ENCODE measurements at places on chromosomes 5 and 9. TPM values are rescaled to one million over a fixed set of nuclear protein-coding genes. Genes with fewer than 3 reads are reported as not detected.

GRCh38 chr9:77475641-77476473 lies 172.3 kb downstream of the GNA14 start:
- no peak for DNase-seq

GRCh38 chr9:91187965-91188344 lies 173.8 kb downstream of the AUH start:
- no peak for DNase-seq

The CRHBP gene
- not detected for total RNA-seq

DNA sequence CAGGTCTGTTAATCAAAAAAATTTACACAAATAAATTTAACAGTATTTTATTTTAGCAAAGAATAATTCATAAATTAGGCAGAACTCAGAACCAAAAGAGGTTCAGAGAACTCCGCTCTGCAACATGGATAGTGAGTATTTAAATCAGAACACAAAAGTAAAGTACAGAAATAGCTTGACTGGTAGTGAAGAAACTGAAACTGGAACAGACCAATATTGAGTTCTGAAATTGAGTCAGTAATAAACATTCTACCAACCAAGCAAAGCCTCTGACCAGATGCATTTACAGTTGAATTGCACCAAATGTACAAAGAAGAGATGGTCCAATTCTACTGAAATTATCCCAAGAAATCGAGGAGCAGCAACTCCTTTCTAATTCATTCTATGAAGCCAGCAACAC lies 1542.8 kb downstream of the EFNA5 start:
- DNase-seq = no peak

- no peak for DNase-seq
Observed at GRCh38 chr9:112863214-112863613, 27.5 kb downstream of the SLC46A2 start.

DNA sequence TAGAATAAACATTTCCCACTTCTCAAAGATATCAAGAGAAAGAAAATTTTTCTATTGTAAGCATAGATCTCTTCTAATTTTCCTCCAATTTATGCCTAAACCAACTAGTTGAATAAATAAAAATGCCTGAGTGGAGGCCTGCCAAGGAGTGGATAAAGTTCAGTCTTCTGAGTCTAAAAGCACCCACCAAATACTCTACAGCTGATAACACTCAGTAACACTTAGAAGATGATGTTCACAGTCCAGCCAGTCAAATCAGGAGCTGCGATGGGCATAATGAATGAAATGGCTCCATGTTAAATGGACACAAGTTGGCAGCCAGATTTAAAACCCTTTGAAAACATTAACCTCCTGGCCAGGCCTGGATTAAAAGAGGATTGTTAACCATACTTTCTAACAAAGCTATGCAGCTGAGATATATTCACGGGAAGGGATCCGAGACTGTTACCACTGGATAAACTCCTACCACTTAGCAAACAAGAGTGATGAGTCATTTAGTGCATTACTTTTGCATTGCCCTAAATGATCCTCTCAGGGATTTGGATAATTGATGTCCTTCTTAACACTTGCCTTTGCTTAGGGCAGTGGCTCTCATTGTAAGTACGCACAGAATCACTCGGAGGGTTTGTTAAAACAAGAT lies 63.7 kb upstream of the CCDC112 start:
- DNase-seq = no peak

- no peak for DNase-seq
Observed at GRCh38 chr5:125421006-125421405, 674.6 kb upstream of the ZNF608 start.

- DNase-seq = no peak
Observed at GRCh38 chr9:69590266-69590665, 81.9 kb downstream of the APBA1 start.

The SPINK5 gene
- total RNA-seq = 6.0 TPM

DNA sequence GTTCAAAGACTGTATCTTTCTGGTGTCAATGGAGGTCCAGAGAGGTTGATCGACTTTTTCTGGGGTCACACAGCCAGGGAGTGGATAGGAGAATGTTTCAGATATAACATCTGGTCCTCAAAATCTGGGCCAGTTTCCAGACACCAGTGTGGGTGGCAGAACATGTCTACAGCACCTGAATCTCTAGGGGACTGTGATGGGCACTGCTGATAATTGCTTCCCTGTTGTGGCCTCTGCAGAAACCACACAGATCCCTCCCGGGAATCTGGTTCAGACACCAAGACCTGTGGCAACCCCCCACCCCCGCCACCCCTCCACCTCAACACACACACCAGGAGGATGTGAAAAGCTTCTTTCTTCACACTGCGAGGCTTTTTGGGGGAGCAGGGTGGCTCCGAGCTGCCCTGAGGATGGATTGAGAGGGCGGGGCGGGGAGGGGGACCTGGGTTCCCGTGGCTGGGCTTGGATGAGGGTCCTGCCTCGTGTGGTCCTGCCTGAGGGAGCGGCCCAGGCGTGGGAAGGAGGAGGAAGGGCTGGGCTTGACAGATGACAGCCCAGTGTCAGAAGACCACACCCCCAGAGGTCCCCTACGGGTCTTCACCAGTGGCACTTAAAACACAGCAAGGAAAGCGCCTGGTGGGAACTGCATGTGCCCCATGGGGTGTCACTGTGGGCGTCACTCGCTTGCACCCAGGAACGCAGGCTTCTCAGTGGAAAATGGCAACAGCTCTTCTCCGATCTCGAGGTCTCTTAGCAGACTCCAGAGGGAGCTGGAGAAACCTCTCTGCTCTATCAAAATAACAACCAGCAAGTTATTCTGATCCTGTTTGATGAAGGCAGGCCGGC lies 55.2 kb downstream of the TRIP13 start:
- no peak for DNase-seq

DNA sequence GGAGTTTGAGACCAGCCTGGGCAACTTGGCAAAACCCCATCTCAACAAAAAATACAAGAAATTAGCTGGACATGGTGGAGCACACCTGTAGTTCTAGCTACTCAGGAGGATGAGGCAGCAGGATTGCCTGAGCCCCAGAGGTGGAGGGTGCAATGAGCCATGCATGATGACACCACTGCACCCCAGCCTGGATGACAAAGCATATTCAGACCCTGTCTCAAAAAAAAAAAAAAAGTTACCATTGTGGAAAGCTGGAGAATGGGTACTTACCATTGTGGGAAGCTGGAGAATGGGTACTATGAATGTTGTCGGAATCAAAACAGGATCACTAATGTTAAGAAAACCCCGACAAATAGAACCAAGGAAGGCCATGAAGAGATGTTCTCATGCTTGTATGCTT lies 25.7 kb downstream of the HINT1 start:
- no peak for DNase-seq

- DNase-seq = peak; percentile 50
Observed at GRCh38 chr5:159972538-159973362, 36.2 kb upstream of the TTC1 start.

GRCh38 chr9:83649080-83649479 lies 26.1 kb downstream of the IDNK start:
- peak; percentile 82 for DNase-seq

GRCh38 chr5:176560364-176560763 lies 11.2 kb downstream of the CDHR2 start:
- no peak for DNase-seq

DNA sequence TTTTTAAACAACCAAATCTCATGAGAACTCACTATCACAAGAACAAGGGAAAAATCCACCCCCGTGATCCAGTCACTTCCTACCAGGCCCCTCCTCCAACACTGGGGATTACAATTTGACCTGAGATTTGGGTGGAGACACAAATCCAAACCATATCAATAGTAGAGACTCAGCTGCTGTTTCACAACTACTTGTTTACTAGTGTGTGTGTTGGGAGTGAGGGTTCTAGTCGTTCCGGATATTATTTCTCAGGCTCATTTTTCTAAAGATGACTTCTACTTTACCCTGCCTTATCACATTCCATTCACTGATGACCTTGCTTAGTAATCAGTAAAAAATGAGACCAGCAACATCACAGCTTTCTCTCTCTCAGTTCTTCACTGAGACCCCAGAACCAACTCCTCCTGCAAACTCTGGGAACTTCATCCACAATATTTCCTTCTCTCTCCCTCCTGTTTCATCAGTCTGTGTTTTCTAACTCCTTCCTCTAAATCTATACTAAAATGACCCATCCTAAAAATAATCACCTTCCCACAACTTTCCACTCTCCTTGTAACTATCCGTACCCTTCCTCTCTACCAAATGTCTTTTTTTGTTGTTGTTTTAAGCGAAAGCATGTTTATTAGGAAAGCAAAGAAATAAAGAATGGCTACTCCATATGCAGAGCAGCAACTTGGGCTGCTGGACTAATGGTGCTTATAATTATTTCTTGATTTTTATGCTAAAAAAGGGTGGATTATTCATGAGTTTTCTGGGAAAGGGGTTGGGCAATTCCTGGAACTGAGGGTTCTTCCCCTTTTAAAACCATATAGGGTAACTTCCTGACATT lies 121.5 kb upstream of the SPRY4 start:
- DNase-seq = no peak

DNA sequence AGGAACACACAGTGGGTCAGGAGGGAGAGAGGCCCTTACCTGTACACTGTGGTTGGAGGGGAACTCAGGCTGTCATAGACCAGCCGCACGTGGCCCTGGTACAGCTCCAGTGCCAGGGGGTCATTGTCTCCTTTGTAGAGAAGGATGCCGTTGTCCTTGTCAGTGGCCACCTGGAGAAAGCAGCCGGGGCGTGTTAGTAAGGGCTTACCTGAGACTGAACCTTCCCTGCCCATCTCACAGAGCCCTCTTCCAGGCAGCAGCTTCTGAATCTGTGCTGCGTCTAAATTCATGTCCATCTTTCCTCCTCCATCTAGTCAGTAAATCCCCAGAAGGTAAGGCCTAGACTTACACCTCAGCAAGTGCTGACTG lies 104.7 kb upstream of the PANK3 start:
- no peak for DNase-seq

The PCDHA1 gene
- 0.61 TPM for total RNA-seq
